ENCODE measurements at places on chromosomes 16 and 17.
A peak's percentile ranks its signal among the peaks of the same experiment; 100 is the strongest.

DNA sequence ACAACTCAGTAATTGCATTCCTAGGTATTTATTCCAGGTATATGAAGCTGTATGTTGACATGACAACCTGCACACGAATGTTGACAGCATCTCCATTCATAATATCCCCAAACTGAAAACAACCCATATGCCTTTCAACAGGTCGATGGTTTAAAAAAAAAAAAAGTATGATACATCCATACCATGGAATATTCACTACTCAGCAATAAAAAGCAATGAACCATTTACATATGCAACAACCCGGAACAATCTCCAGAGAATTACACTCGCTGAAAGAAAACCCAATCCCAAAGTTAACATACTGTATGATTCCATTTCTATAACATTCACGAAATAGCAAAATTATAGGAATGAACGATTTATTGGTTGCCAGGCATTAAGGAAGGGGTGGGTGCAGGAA lies 53.3 kb upstream of the DNAH9 start:
- no peak for DNase-seq

DNA sequence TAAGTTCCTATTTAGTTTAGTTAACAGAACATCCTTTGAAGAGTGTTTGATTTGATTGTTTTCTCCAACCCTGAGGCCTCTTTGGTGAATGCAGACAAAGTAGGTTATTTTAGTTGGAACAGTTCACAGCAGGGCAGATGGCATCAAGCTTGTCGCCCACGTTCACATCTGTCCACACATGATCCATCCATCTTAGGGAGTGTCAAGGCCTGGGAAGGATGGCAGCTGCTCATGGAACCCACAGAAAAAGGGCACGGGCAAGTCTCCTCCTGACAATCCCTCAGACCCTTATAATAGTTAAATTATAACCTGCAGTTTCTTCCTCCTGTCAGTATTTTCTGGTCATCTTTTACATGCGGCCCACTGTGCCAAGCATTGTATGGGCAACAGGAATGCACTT lies 60.2 kb downstream of the KNOP1 start:
- DNase-seq: no peak

DNA sequence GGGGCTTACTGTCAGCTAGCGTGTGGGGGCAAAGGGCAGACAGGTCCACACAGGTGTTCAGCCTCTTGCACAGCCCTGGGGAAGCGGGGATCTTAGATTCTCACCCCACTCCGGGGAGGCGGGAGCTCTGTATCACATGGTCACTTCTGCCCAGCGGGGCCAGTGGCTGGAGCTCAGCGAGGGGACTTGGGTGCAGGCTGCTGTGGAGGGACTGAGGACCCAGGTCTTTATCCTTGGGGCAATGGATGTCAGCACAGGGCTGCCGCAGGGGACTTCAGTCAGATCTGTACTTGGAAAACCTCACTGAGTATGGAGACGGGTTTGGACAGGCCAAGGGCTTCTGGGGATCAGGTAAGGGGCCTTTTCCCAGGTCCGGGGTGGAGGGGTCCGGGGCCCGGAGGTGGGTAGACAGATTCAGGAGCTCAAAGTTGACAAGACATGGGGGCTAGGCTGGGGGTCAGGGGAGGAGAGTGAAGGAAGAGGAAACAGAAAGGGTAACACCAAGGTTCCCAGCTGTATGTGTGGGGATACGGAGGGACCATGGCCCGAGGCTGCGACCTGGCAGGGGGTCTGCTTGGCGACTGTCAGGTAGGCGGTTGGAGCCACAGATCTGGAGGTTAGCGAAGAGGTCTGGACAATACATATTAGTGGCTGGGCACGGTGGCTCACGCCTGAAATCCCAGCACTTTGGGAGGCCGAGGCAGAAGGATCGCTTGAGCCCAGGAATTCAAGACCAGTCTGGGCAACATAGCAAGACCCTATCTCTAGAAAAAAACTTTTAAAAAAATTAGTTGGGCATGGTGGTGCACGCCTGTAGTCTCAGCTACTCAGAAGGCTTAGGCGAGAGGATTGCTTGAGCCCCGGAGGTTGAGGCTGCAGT lies 15.1 kb upstream of the BAIAP2 start:
- DNase-seq: no peak

GRCh38 chr16:4936991-4937781 lies at the start of gene PPL:
Gene PPL (minus strand): TSS chr16:4937148. CDS start chr16:4937045, 103 bp downstream.
- no peak for DNase-seq

GRCh38 chr16:6160303-6160702 lies 1062.7 kb upstream of the EEF2KMT start:
- DNase-seq: no peak

DNA sequence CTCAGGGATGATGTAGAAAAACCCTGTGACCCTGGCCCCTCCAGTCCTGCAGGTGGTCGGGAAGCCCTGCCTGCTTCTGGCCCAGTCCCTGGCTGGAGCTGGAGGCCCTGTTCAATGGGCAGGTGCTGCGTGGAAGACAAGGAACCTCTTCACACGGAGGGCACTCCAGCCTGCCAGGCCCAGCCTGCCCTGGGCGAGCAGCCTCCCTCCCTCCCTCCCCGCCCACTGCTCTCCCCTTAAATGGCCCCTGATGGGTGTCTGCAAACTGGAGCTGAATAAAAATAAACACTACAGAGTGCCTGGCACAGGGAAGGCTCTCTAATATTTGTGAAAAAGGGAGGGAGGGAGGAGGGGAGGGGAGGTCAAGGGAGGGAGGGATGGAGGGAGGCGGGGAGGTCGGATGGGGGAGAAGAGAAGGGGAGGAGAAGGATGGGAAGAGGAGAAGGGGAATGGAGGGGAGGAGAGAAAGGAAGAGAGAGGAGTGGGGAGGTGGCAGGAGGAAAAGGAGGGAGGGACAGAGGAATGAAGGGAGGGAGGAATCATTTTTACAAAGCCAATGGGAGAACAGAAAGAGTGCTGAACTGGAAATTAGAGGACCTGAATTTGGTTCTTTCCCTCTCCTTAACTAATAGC lies 222.8 kb upstream of the TNRC6C start:
- peak; percentile 53 for DNase-seq

GRCh38 chr16:14358697-14359305 lies 271.3 kb downstream of the PARN start:
- no peak for DNase-seq

- peak; percentile 47 for DNase-seq
These were observed 402.7 kb upstream of the TNRC6C start for GRCh38 chr17:77555741-77556291.

GRCh38 chr17:65523411-65523810 lies 38.0 kb downstream of the AXIN2 start:
- no peak for DNase-seq

GRCh38 chr16:58261263-58261662 lies 33.6 kb downstream of the PRSS54 start:
- no peak for DNase-seq
